ENCODE measurements at places on chromosomes 1 and 21.

GRCh38 chr1:204923201-204923600, 52.5 kb downstream of the NFASC start:
- no peak for DNase-seq

DNA sequence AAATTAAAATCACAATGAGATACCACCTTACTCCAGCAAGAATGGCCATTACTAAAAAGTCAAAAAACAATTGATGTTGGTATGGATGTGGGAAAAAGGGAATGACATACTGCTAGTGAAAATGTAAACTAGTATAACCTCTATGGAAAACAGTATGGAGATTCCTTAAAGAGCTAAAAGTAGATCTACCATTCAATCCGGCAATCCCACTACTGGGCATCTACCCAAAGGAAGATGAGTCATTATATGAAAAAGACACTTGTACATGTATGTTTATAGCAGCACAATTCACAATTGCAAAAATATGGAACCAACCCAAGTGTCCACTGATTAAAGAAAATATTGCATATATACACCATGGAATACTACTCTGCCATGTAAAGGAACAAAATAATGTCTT, 37.2 kb downstream of the SUSD4 start:
- DNase-seq: no peak

GRCh38 chr1:243718022-243718421, 132.0 kb downstream of the AKT3 start:
- no peak for DNase-seq

GRCh38 chr1:242735323-242735722, 210.8 kb upstream of the PLD5 start:
- no peak for DNase-seq

GRCh38 chr1:118788463-118788862, 199.7 kb downstream of the TBX15 start:
- DNase-seq: no peak

DNA sequence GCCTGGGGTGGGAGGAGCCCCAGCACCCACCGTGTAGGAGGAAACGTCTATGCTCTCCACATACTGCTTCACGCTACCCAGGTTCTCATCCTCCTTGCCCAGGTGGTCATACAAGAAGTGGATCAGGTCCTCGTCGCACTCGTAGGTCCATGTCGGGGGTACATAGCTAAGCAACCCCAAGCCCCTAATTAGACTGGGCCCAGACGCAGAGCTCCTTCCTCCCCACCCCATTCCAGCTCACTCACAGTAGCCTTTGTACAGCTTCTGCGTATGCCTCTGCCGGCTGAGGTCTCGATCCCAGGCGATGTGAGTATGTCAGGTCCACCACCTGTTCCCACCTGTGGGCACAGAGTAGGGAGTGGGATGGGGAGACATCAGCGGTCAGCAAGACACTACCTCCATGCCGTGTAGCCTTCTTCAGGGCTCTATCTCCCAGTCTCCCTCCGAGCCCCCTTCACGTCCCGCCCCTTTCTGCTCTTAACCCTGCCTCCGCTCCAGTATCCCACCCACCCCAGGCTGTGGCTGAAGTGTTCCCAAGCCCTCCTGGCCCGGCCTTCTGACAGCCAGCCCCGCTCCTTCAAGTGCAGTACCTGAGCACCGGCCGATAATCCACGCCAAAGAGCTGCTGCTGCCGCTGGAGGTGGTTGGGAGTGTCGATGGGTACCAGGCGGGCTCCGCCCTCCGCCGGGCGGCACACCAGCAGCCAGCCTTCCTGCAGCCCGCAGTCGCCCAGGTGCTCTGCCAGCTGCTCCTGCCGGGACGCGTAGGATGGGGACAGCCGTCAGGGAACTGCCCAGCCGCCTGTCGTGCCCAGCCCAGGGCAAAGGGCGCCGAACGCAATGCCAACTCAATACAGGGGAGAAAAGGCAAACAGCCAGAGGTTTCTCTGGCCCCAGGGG, 919 bp downstream of the HECTD3 start:
- no peak for DNase-seq

GRCh38 chr1:110134050-110134595, 16.2 kb upstream of the SLC6A17 start:
- DNase-seq: no peak

- no peak for DNase-seq
Measured at GRCh38 chr1:217029281-217030157, 306.3 kb upstream of the ESRRG start.

DNA sequence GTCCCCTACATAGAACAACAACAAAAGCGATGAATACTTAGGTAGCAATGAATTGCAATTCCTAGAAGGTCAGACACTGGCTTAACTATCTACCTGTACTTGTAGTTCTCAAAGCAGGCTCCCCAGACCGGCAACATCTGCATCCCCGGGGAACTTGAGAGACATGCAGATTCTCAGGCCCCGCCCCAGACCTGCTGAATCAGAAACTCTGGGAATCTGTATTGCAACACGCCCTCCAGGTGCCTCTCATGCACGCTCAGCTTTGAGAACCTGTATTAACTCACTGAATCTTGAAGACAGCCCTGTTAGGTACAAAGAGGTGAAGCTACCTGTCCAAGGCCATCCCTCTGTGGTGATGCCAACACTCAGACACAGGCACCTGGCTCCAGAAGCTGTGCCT, 128.1 kb downstream of the KAZN start:
- DNase-seq: no peak

Measured in activated T-helper 1 cell treated with anti-CD3 and anti-CD28 coated beads, Interleukin-2, amount 50 U/mL, for 16 hours (primary cell).